ENCODE measurements at places on chromosomes 12 and 14.

- H3K4me1 ChIP-seq: no peaks in the 10 kb centered on the region
- no peak overlapping the region for H3K4me3 ChIP-seq
- no peaks in the 10 kb centered on the region for H3K36me3 ChIP-seq
- DNase-seq: no peak
- no peaks in the 10 kb centered on the region for H3K27me3 ChIP-seq
These were observed 150.9 kb upstream of the IGF1 start for GRCh38 chr12:102631274-102631673.

DNA sequence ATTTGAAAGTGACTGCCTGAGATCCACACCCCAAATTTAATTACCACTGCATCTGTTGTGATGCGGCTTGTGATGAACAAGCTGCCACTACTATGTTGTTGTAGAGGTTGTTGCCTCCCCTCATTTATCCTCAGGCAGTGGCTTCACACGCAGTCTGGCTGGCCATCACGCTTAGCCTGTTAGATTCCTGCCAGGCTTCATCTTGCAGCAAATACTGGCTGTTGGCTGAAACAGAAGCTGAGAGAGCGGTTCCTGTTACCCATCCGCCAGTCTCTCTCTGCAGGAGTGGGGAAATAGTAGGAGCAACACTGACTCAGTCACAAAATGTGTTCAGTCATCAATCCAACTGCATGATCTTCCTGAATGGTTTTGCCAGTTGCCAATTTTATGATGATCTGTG is 934.4 kb downstream of the FLRT2 start:
- no peak overlapping the region for H3K4me3 ChIP-seq
- H3K27ac ChIP-seq: no peak overlapping the region
- H3K36me3 ChIP-seq: no peaks in the 10 kb centered on the region
- no peak for DNase-seq
- H3K27me3 ChIP-seq: no peaks in the 10 kb centered on the region

GRCh38 chr12:1533205-1533601 is 61.2 kb downstream of the FBXL14 start:
- DNase-seq: no peak
- no peaks in the 10 kb centered on the region for H3K36me3 ChIP-seq
- peaks cover 67% of the 10 kb centered on the region for H3K27me3 ChIP-seq
- no peak overlapping the region for H3K4me3 ChIP-seq

- peak; percentile 25 for DNase-seq
- peaks cover 16% of the 10 kb centered on the region for H3K4me1 ChIP-seq
- H3K27me3 ChIP-seq: no peaks in the 10 kb centered on the region
These were observed 5.8 kb upstream of the GLT8D2 start for GRCh38 chr12:104055686-104056388.

- H3K4me3 ChIP-seq: no peak overlapping the region
- peaks cover 5% of the 10 kb centered on the region for H3K4me1 ChIP-seq
- H3K27ac ChIP-seq: no peak overlapping the region
- no peaks in the 10 kb centered on the region for H3K27me3 ChIP-seq
- no peak for DNase-seq
These were observed 39.8 kb downstream of the RNF34 start for GRCh38 chr12:121439715-121440114.

- no peaks in the 10 kb centered on the region for H3K27me3 ChIP-seq
- no peak overlapping the region for H3K4me3 ChIP-seq
- no peaks in the 10 kb centered on the region for H3K4me1 ChIP-seq
These were observed 851.6 kb downstream of the NRXN3 start for GRCh38 chr14:79021766-79022165.

DNA sequence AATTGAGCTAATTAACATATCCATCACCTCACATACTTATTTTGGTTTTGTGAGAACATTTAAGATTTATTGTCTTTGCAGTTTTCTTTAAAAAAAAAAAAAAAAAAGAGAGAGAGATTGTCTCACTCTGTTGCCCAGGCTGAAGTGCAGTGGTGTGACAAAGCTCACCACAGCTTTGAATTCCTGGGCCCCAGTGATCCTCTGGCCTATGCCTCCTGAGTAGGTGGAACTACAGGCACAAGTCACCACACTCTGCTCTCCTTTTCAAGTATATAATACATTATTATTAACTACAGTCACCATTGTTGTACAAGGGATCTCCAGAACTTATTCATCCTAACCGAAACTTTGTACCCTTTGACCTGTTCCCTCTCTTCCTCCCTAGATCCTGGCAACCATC is 64.0 kb downstream of the NUMB start:
- H3K4me1 ChIP-seq: peaks cover 7% of the 10 kb centered on the region
- no peaks in the 10 kb centered on the region for H3K36me3 ChIP-seq
- no peak overlapping the region for H3K4me3 ChIP-seq
- H3K27me3 ChIP-seq: no peaks in the 10 kb centered on the region

- no peak for DNase-seq
- no peaks in the 10 kb centered on the region for H3K4me1 ChIP-seq
- H3K27me3 ChIP-seq: no peaks in the 10 kb centered on the region
- no peak overlapping the region for H3K4me3 ChIP-seq
- H3K27ac ChIP-seq: no peak overlapping the region
These were observed 23.4 kb downstream of the RNFT2 start for GRCh38 chr12:116761499-116761898.

Data from psoas muscle (tissue), 8 donors.